ENCODE measurements at places on chromosomes 16 and 17.

- DNase-seq, result no peak
Measured at GRCh38 chr17:34670618-34671017, 91.2 kb downstream of the TMEM132E start.

DNA sequence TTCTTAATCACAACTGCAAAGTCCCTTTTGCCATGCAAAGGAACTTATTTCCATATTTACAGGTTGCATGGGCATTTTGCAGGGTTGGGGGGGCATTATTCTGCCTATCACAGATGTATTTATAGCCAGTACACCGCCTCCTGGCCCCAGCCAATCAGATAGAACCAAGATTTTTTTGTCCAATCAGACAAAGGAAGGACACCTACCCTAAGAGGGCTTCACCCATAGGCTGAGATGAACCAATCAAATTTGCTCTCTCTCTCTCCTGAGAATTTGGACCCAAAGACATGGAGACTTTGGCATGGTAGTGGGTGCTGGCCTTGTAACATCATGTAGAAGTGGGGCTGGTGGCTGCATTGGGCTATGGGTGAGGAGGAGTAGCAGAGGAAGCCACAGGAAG, 3.9 kb upstream of the KCNG4 start:
- no peak for DNase-seq

GRCh38 chr17:31122746-31123145, 28.0 kb downstream of the NF1 start:
- DNase-seq, result no peak

- DNase-seq, result no peak
Measured at GRCh38 chr16:60027351-60027750, 1293.2 kb upstream of the GOT2 start.

GRCh38 chr16:66649636-66650205, 45.2 kb downstream of the CMTM3 start:
- no peak for DNase-seq
